Endothelial cell (in vitro differentiated cells): ENCODE measurements at places on chromosomes 11 and 22.
A peak's percentile ranks its signal among the peaks of the same experiment; 100 is the strongest.

GRCh38 chr11:17544181-17544622 lies at the start of gene USH1C:
USH1C (minus strand) TSS chr11:17544416; CDS start chr11:17544307, 109 bp downstream.
- DNase-seq, result peak; percentile 50

DNA sequence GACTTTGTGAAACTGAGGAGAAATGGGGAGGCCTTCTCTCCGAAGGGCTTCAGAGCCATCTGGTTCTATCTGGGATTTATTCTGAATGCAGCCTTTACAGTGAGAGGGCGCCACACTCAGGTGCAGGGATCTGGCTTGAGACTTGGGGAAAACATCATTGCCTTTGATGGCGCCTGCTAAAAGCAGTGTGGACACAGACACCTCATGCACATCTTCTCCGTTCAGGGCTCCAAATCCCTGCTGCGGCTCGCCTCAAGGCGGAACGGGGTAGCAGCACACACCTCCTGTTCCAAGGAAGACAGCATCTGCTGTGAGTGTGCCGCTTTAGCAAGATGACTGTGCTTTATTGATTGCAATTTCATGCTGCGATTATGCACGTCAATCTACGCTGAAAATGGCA lies 37.1 kb upstream of the OLFML1 start:
- DNase-seq, result no peak

GRCh38 chr11:70745941-70746340 lies 347.6 kb downstream of the CTTN start:
- DNase-seq, result no peak

GRCh38 chr11:76735841-76736240 lies 47.3 kb upstream of the TSKU start:
- DNase-seq, result no peak

DNA sequence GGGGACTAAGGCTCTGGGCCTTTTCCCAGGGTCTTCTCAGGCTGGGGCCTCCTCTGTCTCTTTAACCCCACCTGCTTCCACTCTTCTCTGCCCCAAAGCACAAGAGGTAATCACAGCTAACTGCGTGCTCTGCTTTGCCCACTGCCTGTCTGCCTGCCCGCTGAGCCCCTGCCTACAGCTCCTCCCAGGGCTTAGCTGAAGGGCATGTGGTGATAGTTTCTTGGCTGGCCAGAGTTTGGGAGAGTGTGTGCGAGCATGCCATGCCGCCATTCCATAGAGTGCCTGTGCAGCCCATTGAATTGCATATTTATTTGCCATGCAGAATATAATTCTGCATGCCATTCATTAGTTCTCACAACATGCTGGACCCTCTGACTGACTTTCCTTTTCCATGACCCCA lies 32.5 kb downstream of the PHLDB1 start:
- no peak for DNase-seq
